ENCODE measurements at places on chromosomes 5 and 9.

DNA sequence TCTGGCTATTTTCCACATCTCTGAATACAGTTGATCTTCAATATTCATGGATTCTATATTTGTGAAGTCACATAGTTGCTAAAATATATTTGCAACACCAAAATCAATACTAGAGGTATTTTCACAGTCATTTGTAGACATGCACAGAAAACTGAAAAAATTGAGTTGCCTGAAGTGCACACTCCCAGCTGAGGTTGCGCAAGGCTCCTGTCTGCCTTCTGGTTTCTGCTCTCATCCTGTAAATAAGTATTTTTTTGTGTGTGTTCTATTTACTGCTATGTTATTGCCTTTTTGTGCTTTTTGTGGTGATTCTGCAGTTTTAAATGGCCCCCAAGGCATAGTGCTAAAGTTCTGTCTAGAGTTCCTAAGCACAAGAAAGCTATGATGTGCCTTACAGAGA, 371.1 kb upstream of the GRAMD2B start:
- no peak for DNase-seq

DNA sequence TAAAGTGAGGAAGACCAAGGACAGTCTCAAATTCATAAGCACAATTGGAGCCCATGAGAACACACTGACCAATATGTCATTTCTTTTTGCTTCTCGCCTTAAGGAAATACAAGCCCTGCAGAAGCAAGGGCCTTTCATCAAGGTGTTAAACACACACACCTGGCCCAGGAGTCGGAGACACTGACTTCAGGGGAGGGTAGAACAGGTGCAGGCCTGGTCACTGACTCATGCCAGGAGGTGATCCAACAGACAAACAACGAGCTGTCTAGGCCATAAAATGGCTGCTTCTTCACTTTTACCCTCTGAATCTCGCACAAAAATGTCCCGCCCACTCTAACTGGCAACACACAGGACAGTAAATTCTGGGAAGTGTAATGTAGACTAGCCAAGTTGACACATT, 62.7 kb downstream of the RGMB start:
- no peak for DNase-seq

DNA sequence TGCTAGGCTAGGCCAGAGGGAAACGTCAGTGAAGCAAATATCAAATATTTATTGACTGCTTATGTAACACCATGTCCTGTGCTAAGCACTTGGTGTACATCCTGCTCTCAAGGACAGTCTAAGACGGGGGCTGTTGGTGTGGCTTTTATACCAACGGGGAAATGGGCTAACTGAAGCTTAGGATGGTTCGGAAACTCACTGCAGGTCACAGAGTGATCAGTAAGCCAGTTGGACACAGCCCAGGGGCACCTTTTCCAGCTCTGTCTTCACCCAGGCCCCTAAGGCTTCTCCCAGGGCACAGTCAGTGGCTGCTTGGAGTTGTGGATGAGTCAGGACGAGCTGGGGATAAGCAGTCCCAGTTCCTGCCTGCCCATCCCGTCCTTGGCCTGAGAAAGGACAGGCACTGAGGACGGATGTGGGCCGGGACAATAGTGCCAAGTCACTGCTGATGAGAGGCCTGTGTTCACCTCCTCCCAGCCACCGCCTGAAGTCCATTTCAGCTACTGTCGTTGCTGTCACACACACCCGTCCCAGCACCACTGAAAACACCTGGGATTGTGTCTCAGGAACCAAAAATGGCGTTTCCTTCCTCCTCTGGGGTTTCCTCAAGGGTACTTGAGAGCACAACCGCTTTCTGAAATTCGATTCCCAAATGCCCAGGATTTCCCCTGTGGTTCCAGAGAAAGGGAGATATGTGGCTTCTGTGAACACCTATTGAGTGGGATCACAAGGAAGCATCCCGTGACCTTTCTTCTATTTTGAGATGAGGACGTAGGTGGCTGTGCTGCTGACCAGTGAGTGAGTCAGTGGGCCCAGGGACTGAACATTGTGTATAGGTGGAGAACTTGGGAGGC, 17.5 kb upstream of the SPRY4 start:
- DNase-seq, result no peak

DNA sequence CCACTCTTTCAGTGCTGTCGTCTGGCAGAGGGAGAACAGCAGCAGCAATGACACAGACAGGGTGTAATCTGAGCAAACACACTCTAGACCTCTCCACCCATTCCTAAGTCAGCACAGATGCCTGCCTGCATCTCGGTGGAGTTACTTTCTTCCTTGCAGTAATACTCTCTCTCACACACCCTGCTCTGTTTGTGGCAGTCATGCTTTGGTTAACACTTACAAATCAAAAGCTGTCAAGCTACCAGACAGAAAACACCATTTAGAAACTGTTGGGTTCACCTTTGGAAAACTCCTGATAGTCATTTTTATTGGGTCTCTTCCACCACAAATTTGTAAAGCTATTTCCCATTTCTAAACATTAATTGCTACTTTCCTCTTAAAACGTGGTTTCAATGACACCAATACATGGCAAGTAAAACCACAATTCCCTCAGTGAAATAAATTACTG, 27.3 kb downstream of the LHFPL2 start:
- no peak for DNase-seq

DNA sequence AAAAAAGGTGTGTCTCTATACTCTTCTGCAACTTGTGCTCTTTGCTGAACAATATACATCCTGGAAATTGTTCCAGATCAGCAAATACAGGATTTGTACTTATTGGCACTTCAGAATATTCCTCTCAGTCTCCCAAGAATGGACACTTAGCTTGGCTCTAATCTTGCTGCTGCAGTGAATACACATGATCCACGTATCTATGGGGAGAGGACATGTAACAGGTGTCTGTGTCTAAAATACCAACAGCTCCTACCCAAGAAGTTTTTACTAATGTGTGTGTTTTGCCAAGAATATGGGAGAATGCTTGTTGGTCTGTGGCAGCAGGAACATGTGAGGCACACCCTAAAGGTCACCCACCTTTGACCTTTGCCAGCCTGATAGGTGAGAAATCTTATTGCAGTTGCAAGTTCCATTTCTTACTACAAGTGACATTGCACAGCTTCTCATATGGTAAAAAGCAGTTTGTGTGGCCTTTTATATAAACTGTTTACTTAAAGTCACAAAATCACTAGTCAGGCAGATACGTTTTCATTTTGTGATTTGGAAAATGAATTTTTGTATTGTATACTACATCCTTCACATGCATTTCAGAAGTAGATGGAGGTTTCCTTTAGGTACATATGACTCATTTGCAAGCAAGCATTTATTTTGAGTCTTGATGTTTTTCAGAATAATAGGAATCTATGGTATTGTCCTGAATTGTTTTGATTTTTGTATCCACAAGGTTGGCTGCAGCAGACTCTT, 35.8 kb downstream of the PHF2 start:
- DNase-seq, result no peak

- DNase-seq, result no peak
Observed at GRCh38 chr9:87160148-87161102, 213.1 kb upstream of the GAS1 start.

DNA sequence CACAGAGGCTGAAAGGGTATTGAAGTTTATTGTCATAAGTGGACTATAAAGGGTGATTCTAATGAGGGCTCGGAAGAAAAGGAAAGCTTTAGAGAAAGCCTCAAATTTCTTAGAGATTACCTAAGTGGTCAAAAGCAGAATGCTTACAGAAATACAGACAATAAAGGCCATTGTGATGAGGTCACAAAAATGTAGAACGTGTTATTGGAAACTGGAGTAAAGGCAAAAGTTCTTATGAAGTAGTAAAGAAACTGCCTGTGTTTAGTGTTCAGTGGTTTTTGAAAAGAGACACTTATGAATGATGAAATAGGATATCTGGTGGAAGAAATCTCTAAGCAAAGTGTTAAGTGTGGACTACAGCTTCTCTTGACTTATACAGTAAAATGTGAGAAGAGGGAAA, 726.9 kb downstream of the DNAH5 start:
- no peak for DNase-seq

GRCh38 chr5:125928663-125929062, 494.5 kb upstream of the GRAMD2B start:
- no peak for DNase-seq

DNA sequence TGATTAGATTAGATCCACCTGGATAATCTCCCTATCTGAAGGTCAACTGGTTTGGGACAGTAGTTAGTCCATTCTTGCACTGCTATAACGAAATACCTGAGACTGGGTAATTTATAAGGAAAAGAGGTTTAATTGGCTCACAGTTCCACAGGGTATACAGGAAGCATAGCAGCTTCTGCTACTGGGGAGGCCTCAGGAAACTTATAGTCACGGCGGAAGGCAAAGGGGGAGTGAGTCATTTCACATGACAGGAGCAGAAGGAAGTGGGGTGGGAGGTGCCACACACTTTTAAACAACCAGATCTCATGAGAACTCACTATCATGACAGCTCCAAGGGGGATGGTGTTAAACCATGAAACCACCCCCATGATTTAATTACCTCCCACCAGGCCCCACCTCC, 9.9 kb downstream of the C9orf40 start:
- no peak for DNase-seq

- DNase-seq, result no peak
Observed at GRCh38 chr5:151128817-151129216, 28.8 kb downstream of the ANXA6 start.

- peak; percentile 22 for DNase-seq
Observed at GRCh38 chr9:27339661-27340284, 42.8 kb upstream of the EQTN start.

DNA sequence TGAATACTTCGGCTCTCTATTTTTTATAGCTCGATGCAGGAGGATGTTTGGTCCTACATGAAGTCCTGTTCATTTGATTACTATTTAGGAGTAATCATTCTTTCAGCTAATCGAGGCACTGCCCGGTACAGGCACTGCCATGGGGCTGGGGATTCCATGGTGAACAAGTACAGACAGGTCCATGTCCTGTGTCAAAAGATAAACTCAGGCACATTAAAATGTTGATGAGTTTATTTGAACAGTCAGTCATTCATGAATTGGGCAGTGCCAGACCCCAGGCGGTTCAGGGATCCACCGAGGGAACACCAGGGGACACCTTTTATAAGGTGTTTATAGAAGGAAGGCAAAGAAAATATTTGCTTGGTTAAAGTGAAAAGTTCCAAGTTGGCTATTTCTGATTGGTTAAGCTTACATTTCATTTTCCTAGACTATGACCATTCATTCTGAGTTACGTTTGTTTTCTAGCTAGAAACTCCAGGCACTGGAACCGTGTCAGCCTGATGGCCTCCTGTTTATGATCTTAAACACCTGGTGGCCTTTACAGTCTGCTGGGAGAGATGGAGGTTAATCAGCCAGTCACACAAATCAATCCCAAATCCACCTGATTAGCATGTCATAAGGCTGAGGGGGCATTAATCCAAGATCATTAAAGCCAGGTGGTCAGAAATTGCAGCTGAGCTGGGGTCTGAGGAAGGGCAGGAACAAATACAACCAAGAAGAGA, 47.0 kb upstream of the TDRD7 start:
- no peak for DNase-seq

DNA sequence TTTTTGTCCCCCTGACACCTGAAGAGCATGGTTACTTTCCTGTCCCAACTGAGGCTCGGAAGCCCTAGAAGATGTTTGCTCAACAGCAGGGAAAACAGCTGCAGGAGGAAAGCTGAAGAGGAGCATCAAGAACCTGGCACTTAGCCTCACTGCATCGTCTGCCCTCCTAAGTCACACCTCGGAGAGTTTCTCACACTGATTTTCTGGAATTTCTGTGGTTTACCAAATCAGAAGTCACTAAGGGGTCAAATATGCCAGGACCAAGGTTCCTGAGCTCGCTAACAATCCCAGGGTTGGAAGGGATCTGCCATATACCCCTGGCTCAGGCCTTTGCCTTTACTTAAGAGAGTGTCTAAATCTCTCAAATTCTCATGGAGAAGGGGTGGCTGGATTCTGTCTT, 5.3 kb downstream of the IL12B start:
- no peak for DNase-seq

GRCh38 chr5:94969174-94969573, 315.7 kb downstream of the MCTP1 start:
- no peak for DNase-seq

DNA sequence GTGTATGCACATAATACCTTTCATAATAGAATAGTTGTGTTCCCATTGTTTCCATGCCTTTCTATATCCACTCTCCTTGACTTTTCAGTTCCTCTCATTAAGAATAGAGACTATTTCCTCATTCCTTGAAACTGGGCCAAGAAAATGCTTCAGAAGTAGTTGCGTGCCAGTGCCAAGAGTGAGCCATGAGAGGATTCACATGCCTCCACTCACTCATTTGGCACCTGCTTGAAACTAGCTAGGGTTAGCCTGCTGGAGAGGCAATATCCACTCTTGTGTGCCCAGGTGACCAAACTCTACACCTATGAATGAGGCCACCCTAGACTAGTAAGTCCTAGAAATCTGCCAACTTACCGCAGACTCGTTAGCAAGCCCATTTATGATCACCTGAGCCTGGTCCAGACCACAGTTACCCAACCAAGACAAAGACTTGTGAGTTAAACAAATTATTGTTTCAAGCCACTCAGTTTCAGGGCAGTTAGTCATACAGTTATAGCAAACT, 276.3 kb downstream of the EPB41L4A start:
- DNase-seq, result no peak

DNA sequence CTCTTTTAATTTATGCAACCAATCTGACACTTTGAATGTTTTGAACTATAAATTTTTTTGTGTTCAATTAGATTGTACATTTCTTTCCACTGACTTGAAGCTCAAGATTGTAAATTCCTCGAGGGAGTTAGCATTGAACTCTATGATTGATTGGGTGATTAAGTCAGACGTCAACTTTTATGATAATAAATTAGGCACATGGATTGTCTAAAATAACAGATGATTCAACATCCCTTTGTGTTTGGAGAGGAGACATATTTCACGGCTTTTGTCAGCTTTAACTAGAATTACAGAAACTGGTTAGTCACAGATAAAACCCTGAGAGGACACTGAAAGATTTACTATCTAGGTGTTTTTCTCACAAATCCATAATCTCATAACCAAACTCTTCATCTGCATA, 32.7 kb upstream of the TXNDC8 start:
- no peak for DNase-seq

GRCh38 chr5:64800926-64801325, 32.2 kb downstream of the CWC27 start:
- no peak for DNase-seq

DNA sequence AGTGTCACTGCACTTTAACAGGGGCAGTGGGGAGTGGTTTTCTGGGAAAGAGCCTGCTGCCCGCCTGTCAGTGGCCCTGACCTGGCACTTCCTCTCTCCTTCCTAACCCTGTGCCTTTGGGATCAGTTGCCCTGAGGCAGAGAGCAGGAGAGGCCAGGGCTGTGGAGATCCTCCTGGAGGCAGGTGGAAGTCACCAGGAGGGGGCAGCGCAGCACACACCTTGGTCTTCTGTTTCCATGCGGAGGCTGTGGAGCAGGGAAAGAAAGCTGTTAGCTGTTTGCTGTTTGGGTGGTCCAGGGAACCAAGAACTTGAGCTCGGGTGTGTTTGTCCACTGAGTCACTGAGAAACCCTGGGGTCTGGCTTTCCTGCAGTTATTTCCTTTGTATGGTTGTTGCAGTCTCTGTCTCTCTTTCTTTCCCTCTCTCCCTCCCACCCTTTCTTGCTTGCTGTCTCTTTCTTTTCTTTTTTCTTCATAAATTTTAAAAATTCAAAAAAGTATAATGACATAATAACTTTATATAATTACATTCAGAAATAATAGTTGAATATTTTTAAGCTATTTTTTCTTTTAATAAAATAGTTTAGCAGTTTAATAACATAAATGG, 28.1 kb downstream of the NTRK2 start:
- DNase-seq, result peak; percentile 30
